CD8-positive, alpha-beta memory T cell (primary cell): ENCODE measurements at places on chromosomes 12 and 14. TPM values are rescaled to one million over a fixed set of nuclear protein-coding genes. Genes with fewer than 3 reads are reported as not detected.

GRCh38 chr14:70995211-70995610, 88.0 kb downstream of the PCNX1 start:
- DNase-seq = no peak

GRCh38 chr14:46596236-46596635, 55.3 kb downstream of the RPL10L start:
- no peak for DNase-seq

Gene ACACB
- total RNA-seq = 7.8 TPM

GRCh38 chr12:6960593-6961277, 9.6 kb downstream of the PTPN6 start:
- peak; percentile 53 for DNase-seq

Gene KRT71
- total RNA-seq = not detected

DNA sequence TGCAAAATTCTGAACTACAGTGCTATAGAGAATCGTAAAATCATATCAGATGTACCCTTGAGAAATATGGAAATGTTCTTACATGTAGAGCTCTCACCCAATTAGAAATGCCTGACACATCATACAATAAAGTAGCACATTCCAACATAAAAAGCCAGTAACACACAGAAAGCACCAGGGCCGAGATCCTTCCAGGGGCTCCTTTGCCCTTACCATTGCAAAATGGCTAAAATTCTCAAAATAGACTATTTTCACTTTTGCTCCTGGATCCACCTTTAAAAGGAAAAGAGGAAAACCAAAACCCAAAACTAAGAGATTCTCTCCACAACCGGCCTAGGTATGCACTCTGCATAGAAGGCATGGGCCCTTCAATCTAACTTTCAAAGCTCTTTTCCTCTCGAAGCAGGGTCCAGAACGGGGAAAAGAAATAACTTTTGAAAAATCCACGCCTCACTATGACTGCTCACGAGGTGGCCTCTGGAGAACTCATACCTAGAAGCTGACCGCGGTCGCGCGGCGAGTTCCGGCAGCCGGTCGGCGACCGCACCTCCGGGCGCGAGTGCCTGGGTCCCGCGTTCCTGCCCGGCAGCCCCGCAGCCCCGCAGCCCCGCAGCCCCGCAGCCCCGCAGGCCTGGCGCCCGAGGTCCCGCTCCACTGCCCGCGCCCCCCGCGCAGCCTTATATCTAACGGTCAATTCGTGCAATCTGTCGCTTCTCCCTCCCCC, 2.7 kb downstream of the OTX2 start:
- DNase-seq = no peak
